Right cardiac atrium (tissue), 5 donors: ENCODE measurements at places on chromosomes 5 and 9. TPM values are rescaled to one million over a fixed set of nuclear protein-coding genes. Genes with fewer than 3 reads are reported as not detected.
A peak's percentile ranks its signal among the peaks of the same experiment; 100 is the strongest.

GRCh38 chr9:133971981-133972941 is 19.9 kb downstream of the VAV2 start:
- DNase-seq = peak; percentile 34

GRCh38 chr5:5006548-5006947 is 133.6 kb upstream of the ADAMTS16 start:
- no peak for DNase-seq

CCL21 gene
- polyA plus RNA-seq = 2.7 TPM

PCDHA1 gene
- not detected for polyA plus RNA-seq

GRCh38 chr5:98899456-98899855 is 29.4 kb downstream of the CHD1 start:
- no peak for DNase-seq

DNA sequence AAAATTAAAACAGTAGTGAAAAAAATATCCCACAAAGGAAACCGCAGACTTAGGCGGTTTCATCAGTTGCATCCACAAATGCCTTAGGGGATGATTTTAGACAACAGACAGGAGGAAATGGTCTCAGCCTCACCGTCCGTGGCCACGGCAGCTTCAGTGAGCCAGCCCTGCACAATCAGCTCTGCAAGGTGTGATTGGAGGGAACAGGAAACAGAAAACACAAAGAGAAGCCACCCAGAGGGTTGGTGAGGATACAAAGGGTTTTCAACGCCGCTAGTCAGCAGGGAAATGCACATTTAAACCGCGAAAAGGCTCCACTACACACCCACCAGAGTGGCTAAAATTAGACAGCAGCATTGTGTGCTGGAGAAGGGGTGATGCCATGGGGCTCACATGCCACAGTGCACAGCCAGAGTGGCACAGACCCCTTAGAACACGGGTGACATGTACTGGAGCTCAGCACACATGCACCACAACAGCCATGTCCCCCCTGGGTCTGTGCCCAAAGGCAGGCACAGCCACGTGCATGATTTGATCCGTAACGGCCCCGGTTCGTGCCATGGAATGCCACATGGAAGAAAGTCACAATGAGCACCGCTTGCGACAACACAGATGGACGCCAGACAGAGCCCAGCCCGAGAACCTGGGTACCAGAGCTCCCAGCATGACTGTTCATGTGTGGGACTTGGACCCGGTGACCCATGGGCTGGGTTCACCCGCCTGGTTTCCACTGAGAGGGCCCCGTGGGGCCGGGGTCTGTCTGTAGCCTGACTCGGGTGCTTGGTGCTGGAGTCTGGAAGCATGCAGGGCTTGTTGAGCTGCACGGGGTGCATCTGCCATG is 18.3 kb upstream of the TERT start:
- DNase-seq = no peak

DNA sequence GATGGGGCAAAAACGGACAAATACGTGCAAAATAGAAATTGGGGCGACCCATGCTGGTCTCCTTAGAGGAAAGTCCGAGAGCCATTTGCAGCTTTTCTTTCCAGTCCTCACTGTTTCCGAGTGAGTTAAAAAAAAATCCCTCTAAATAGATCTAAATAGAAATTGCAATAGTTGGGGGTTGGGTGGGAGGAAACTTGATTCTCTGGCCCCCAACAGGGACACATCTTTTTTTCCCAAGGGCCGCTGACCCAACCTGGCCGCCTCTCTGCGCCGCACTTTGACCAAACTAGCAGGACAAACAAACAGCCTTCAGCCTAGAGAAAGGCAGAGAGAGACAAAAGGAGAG is 2.8 kb upstream of the NKX2-5 start:
- DNase-seq = no peak

CSF2 gene
- polyA plus RNA-seq = not detected

DNA sequence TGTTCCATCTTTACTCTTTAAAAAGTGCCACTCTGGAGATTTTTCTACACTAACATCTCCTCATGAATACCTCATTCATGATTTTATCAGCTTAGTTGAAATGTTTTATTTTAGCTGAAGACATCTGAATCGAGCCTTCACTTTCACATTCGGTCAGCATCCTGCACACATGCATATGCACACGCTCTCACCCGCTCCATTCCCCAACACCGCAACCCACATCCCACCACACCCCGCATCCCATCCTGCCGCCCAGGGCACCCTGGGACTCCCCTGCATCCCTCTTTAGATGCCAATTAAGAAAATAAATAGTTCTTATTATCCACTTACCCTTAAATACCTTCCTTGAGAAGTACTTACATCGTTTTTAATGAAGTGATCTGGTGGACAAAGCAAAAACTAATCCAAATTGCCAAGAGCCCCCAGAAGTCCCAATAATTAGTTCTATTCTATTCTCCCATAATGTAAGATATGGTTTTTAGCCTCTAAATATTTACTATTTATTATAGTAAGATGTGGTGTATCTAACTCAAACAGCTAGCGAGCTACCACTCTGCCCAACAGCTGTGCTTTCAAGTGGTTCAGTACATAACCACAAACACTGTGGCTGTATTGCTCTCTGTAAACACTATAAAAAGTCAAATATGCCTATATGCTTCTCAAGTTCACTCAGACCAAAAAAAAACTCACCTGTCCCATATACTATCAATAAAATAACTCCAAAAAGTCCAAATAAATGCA is 38.2 kb downstream of the GZMK start:
- DNase-seq = no peak

GRCh38 chr5:170097934-170098333 is 7.8 kb upstream of the FOXI1 start:
- no peak for DNase-seq

SPINK6 gene
- not detected for polyA plus RNA-seq

GRCh38 chr5:140596321-140596741 is 31.7 kb downstream of the SLC35A4 start:
- DNase-seq = no peak

GRCh38 chr9:134340475-134341160 is 14.4 kb downstream of the RXRA start:
- DNase-seq = peak; percentile 67

TXN gene
- polyA plus RNA-seq = 95.1 TPM

CARD9 gene
- polyA plus RNA-seq = 0.68 TPM

DNA sequence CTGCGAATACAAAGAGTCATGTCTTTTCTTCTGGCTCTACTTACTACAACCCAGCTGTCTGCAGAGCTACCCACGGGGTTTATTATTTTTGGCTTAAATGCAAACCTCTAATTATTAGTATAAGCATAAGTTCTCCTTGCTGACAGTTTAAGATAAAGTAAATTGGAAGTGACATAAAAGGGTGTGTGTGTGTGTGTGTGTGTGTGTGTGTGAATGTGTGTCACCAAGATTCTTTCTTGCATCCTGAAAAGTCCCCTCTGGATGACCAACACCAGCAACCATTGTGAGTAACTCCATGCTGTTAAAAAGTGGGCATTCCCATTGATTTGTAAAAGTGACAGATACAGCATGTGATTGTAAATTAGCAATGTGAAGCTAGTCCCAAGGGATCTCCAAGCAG is 803.8 kb upstream of the ZNF608 start:
- no peak for DNase-seq

DNA sequence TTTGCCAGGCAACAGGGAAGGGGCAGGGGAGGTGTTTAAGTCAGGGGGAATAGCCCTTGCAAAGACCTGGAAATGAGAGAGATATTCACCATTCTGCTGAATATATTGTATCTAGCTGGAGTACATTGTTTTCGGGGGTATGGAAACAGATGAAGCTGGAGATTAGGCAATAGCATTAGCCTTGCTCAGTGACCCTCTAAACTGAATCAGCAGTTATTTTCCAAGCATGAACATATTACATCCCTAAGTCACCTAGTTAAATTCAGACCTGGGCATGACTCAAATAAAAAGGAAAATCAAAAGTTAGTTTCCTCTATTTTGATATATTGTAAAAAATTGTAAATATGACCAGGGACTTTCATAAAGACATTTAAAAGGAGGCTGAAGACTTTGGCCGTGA is 544.6 kb upstream of the TRPC7 start:
- DNase-seq = no peak

DNA sequence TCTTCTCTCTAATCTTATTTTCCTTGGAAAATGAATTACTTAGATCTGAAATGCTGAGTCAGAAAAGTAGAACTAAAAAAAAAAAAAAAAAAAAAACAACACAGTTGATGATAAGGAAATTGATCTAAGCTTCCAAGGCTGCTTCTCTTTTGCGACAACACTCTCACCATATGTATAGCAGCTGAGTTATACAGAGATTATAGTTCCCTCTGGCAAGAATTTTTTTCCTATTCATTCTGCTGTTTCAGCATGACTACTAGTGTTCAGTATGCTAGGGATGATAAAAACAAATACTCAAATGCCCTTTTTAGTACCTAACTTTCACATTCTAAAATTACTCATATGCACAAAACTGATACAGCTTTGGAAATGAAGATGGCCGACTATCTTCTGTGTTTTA is 267.3 kb downstream of the MLLT3 start:
- no peak for DNase-seq

DNA sequence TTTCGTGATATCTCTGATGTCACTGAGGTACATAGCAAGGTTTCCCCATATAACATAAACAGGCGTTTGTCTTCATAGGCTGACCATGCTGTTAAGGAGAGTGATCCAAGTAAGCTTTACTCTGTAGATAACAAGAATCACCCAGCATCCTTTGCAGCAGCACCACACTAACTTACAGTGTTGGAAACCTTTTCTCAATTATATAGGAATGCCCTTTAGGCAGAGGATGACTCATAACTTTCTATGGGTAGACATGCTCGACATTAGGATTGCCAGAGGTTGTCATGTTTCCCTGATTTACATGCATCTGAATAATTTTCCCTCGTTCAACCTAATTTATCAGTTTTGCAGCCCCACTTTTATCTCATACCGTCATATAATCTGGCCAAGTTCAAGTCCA is 870.0 kb upstream of the CDH9 start:
- no peak for DNase-seq

DNA sequence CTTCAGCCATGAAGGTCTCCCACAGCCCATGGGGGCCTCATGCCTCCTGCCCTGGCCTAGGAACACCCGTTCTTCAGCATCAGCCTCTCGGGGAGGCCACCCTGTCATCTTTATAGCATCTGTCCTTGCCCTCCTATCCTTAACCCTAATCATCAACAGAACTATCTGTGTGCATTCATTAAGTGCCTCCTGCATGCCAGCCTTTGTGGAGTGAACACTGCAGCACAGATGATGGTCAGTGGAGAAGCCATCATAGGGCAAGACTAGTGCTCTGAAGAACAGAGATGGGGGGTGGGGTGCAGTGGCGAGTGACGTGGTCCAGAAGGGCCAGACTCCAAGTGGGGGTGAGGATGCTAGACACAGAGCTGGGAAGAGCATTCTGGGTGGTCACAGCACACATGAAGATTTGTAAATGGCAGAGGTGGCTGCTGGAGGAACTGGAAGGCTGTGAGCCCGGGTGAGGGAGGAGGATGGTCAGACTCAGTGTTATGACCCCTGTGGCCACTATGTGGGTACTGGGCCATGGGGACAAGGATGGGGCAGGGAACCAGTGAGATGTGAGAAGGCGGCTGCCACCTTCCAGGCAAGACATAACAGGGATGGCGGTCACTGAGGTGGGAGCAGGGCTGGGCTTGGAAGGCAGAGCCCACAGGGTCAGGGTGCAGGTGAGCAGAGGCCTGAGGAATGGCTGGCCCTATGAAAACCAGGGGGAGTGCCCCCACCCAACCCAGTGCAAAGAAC is 3.6 kb upstream of the CARD19 start:
- DNase-seq = no peak

- no peak for DNase-seq
These were observed 46.4 kb upstream of the CEP78 start for GRCh38 chr9:78189461-78189860.

TERT gene
- polyA plus RNA-seq = not detected

- no peak for DNase-seq
These were observed 33.3 kb upstream of the DAPK1 start for GRCh38 chr9:87464110-87464991.
